ENCODE measurements at places on chromosomes 2 and 18. TPM values are rescaled to one million over a fixed set of nuclear protein-coding genes. Genes with fewer than 3 reads are reported as not detected.

The IL1R1 gene
- total RNA-seq: 152 TPM

The NR4A2 gene
- 0.41 TPM for total RNA-seq

The C1GALT1C1L gene
- 0.36 TPM for total RNA-seq

The TM4SF20 gene
- total RNA-seq: 0.57 TPM

The TSGA10 gene
- 3.8 TPM for total RNA-seq

The BCS1L gene
- 33.3 TPM for total RNA-seq

The PRPF40A gene
- total RNA-seq: 198 TPM

The DYNAP gene
- total RNA-seq: not detected

The DLX2 gene
- total RNA-seq: 0.72 TPM

The VAMP8 gene
- total RNA-seq: 1.7 TPM

The FEV gene
- not detected for total RNA-seq

The TAF4B gene
- 3.6 TPM for total RNA-seq

The SLC23A3 gene
- 1.6 TPM for total RNA-seq

The ACVR1C gene
- 0.63 TPM for total RNA-seq

The CLEC4F gene
- total RNA-seq: not detected

The GPR39 gene
- total RNA-seq: 12.7 TPM

The SMYD1 gene
- not detected for total RNA-seq

All from fibroblast of the aortic adventitia (primary cell).